Fibroblast of villous mesenchyme (primary cell): ENCODE measurements at places on chromosomes 7 and 10. TPM values are rescaled to one million over a fixed set of nuclear protein-coding genes. Genes with fewer than 3 reads are reported as not detected.

The PLAC9 gene
- total RNA-seq: 0.43 and 0.64 TPM in 2 replicates

The CPN1 gene
- total RNA-seq: not detected in 2 replicates

- no peak for DNase-seq
These were observed 251.4 kb downstream of the KIF20B start for GRCh38 chr10:89952751-89953150.

GRCh38 chr10:91924212-91925021 lies 847 bp downstream of the BTAF1 start:
- DNase-seq: peak; percentile 55

DNA sequence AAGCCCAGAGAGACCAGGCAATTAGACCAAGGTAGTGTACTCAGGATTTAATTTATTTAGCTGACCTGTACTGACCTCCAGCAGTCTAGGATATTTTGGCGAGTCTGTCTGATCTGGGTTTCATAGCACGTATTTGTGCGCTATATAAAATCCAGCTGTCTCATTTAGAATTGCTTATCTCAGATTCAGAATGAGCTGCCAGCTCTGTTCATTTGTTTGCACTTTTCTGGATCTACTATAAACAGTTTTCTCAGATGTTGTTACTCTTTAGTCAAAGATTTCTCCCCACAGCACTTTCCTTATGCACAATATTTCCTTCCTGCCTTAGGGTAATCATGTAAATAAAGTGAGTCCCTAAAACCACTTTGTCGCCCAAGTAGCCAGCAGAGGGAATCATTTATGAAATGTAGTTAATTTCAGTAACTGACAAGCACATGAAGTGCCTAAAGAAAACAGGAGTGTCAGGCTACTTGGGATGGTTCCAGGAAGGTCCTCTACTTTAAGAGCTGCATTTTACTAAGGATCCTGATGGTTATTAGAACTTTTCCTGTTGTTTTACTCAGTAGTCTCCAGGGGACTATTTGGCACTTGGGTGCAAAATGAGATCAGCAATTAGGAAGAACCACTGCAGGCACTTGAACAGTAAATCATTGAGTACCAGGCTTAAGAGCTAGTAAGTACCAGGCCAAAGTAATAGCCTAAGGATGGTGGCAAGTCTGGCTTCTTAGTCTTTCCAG lies 226.4 kb downstream of the TWIST1 start:
- peak; percentile 79 for DNase-seq

DNA sequence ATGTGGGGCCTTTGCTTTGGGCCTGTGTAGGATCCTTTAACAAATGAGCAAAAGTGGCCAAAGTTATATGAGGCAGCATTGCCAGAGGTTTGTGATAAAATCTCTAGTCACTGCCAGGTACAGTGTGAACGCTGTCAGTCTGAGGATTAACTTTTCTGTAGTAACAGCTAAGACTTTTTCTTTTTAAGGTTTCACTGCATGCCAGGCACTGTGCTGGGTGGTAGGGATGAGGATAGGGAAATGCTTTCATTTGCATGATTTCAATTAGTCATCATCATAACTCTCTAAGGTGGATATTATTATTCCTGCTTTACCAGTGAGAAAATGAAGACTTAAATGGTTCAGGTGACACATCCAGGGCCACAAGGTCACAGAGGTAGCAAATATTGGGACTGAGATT lies 79.7 kb upstream of the BMPER start:
- DNase-seq: no peak

- no peak for DNase-seq
These were observed 442.4 kb downstream of the TYW1 start for GRCh38 chr7:67438913-67439505.
